ENCODE measurements at places on chromosomes 7 and 10.

GRCh38 chr10:132443605-132443982 is 46.6 kb downstream of the PWWP2B start:
- H3K27me3 ChIP-seq, result no peaks in the 10 kb centered on the region

DNA sequence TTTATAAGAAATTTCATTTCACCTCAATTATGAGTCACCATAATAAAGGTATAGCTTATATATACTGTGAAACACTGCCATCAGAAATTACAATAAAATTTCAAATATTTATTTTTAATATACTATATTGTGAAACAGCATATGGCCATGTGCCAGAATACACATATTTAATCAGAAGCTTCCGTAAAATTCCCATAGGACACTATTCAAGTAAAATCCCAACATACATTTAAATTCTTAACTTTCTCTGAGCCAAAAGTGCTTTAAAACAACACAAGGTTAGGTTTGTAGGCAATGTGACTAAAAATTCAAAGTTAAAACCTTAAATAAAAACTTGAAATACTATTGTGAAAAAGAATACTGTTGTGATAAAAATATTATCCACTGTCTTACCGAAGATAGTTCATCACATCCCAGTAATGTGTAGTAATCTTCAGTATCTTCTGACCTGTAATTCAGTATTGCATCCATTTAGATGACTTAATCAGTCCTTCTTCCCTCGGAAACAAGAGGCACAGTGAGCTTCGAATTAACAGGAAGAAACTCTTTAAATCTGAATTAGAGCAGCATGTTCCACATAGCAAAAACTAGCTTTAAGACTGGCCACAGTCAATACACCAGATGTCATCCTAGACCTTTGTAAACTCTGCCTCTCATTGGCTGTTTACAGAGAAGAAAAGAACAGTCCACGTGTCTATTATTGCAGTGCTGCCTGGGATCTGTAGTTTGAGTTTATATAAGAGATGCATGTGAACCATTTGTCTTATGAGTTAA is at the start of gene DNAJC12:
DNAJC12 (minus strand) TSS at position 648 of the 774 bp plus-strand sequence; CDS start at position 471, 177 bp downstream.
- no peak for DNase-seq
- H3K27ac ChIP-seq, result peak within 1 kb of the TSS; percentile 35
- H3K27me3 ChIP-seq, result no peaks in the 10 kb centered on the region
- no peaks in the 10 kb centered on the region for H3K36me3 ChIP-seq
- H3K4me1 ChIP-seq, result peaks cover 10% of the 10 kb centered on the region

GRCh38 chr10:75926763-75927162 is 495.3 kb downstream of the LRMDA start:
- H3K4me1 ChIP-seq, result no peaks in the 10 kb centered on the region
- no peak for DNase-seq
- no peak overlapping the region for H3K27ac ChIP-seq
- no peak overlapping the region for H3K4me3 ChIP-seq

DNA sequence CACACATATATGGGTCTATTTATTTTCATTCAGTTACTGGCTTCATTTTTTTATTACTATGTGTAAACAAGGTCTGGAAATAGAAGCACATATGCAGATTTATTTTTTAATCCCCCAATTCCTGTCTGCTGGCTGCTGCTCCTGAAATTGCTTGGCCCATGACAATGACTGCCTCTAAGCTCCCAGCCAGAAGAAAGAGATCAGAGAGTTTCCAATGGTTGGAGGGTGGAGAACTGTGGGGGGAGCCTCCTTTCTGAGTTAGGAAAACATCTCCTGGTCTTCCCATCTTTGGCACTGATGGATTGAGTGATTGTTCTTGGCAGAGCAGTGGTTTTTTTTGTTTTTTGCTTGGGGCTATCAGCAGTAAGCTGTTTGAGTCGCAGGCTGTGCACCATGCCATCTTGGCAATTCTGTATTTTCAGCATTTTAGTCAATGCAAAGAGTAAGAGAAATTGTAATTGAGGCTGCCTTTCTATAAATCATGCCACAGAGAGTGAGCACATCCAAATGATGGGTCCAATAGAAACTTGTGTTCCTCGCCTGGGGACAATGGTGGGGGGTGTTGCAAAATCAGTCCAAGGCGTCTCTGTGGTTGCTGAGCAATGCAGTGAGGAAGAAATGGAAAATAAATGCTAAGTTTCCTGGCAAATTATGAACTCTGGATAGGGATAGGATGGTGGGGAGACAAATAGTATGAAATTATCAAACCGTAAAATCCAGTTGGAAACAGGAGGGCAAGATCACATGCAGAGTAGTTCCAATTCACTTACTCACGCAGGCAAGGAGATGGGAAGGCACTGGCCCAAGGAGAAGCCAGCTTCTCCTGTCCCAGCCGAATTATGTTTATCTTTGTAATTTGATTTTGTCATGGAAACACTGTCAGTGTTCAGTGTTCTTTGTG is 382.4 kb downstream of the SORCS3 start:
- H3K4me3 ChIP-seq, result no peak overlapping the region
- no peaks in the 10 kb centered on the region for H3K27me3 ChIP-seq
- no peak for DNase-seq
- no peaks in the 10 kb centered on the region for H3K36me3 ChIP-seq

DNA sequence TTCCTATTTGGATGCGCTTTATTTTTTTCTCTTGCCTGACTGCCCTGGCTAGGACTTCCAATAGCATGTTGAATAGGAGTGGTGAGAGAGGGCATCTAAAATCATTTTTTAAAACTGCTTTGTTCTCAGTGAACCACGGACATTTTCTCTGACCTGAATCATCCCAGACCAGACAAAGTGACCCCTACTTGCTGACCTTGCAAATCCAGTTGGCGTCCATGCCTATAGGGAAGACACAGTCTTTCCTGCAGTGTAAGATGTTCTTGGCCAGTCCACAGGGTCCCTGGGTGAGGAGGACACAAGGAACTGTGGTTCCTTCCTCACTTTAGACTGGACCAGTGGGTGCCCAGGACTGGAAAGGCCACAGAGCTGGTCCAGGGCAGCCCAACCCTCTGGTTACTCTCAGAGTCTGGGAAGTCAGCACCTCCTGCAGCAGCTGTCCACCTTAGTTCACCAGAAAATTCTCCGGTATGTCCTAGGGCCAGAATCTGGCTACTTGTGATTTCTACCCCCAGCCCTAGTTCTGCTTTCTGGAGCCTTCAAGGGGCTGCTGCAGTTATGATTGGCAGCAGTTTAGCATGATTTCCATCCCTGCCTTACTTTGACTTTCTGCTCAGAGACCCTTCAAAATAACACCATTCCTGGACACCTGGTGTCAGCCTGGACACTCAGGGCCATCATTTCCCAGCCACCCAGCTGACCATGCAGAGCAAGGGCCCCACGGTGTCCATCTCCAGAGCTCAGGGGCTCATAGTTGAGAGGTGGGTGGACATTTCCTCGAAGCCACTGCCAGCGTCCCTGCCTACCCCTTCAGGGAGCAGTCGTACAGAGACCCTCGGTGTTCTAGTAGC is 19.3 kb downstream of the VIPR2 start:
- no peaks in the 10 kb centered on the region for H3K36me3 ChIP-seq
- no peak overlapping the region for H3K4me3 ChIP-seq
- peaks cover 6% of the 10 kb centered on the region for H3K27me3 ChIP-seq
- no peaks in the 10 kb centered on the region for H3K4me1 ChIP-seq
- DNase-seq, result no peak

- no peaks in the 10 kb centered on the region for H3K36me3 ChIP-seq
- H3K27ac ChIP-seq, result no peak overlapping the region
- H3K4me3 ChIP-seq, result no peak overlapping the region
- no peak for DNase-seq
Observed at GRCh38 chr10:117215079-117215478, 17.8 kb downstream of the KCNK18 start.

GRCh38 chr7:132672200-132672990 is 96.1 kb upstream of the PLXNA4 start:
- no peaks in the 10 kb centered on the region for H3K4me1 ChIP-seq
- no peaks in the 10 kb centered on the region for H3K27me3 ChIP-seq
- no peak for DNase-seq
- no peaks in the 10 kb centered on the region for H3K36me3 ChIP-seq
- H3K27ac ChIP-seq, result no peak overlapping the region

DNA sequence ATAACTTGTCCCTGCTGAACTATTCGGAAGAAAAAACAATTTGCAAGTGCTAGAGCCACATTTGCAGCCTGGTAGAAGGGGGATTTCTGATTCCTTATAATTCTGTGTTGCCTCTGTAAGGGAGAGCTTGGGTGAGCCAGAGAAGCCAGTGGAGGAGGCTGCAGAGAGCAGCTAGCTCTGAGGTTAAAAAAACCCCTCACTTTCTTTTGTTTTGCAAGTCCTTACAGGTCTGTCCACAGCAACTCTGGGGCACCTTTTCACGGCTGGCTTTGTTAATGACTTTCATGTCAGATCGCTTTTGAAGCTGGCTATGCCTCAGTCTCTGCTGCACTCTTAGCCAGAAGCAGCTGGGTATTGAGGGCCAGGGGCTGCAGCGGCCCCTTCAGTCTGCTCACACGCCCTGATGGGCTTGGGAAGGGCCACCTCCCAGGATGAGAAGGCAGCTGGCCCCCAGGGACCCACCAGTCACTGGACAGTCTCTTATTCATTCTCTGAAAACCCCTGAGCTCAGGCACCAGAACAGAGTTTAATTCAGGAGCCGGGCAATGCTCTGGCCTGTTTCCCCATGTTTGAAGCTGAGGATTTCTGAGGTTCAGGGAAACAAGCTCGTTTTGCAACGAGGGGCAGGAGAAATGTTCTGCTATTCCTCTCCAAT is 30.9 kb downstream of the TRIM8 start:
- peaks cover 28% of the 10 kb centered on the region for H3K4me1 ChIP-seq
- H3K36me3 ChIP-seq, result peaks cover 7% of the 10 kb centered on the region
- H3K27ac ChIP-seq, result no peak overlapping the region
- H3K27me3 ChIP-seq, result no peaks in the 10 kb centered on the region

DNA sequence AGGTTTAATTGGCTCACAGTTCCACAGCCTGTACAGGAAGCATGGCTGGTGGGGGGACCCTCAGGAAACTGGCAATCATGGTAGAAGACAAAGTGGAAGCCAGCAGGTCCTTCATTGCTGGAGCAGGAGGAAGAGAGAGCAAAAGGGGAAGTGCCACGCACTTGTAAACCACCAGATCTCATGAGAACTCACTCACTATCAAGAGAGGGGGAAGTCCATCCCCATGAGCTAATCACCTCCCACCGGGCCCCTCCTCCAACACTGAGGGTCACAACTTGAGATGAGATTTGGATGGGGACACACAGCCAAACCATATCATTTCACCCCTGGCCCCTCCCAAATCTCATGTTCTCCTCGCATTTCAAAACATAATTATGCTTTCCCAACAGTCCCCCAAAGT is 171.9 kb upstream of the CACNA2D1 start:
- no peaks in the 10 kb centered on the region for H3K27me3 ChIP-seq
- H3K36me3 ChIP-seq, result no peaks in the 10 kb centered on the region
- H3K4me1 ChIP-seq, result no peaks in the 10 kb centered on the region
- no peak overlapping the region for H3K4me3 ChIP-seq
- no peak overlapping the region for H3K27ac ChIP-seq
- no peak for DNase-seq

GRCh38 chr7:142645777-142646176 is 103.5 kb upstream of the PRSS1 start:
- H3K4me1 ChIP-seq, result peaks cover 1% of the 10 kb centered on the region
- no peaks in the 10 kb centered on the region for H3K36me3 ChIP-seq
- H3K4me3 ChIP-seq, result peak overlapping the region; percentile 37
- peaks cover 33% of the 10 kb centered on the region for H3K27me3 ChIP-seq
- no peak overlapping the region for H3K27ac ChIP-seq

- H3K4me1 ChIP-seq, result peaks cover 7% of the 10 kb centered on the region
- H3K27ac ChIP-seq, result no peak within 1 kb of the TSS
- no peak for DNase-seq
- peaks cover 59% of the 10 kb centered on the region for H3K27me3 ChIP-seq
- H3K36me3 ChIP-seq, result no peaks in the 10 kb centered on the region
- H3K4me3 ChIP-seq, result peak within 1 kb of the TSS; percentile 2
Observed at GRCh38 chr10:69801434-69802315, at the start of gene COL13A1. Gene COL13A1 (plus strand): TSS chr10:69801906. CDS start chr10:69802424, 518 bp downstream.

GRCh38 chr7:44565097-44565794 is 8.5 kb downstream of the DDX56 start:
- H3K4me3 ChIP-seq, result no peak overlapping the region
- DNase-seq, result peak; percentile 42
- H3K4me1 ChIP-seq, result peaks cover 8% of the 10 kb centered on the region
- peak overlapping the region; percentile 35 for H3K27ac ChIP-seq
- H3K36me3 ChIP-seq, result peaks cover 62% of the 10 kb centered on the region
- H3K27me3 ChIP-seq, result no peaks in the 10 kb centered on the region

DNA sequence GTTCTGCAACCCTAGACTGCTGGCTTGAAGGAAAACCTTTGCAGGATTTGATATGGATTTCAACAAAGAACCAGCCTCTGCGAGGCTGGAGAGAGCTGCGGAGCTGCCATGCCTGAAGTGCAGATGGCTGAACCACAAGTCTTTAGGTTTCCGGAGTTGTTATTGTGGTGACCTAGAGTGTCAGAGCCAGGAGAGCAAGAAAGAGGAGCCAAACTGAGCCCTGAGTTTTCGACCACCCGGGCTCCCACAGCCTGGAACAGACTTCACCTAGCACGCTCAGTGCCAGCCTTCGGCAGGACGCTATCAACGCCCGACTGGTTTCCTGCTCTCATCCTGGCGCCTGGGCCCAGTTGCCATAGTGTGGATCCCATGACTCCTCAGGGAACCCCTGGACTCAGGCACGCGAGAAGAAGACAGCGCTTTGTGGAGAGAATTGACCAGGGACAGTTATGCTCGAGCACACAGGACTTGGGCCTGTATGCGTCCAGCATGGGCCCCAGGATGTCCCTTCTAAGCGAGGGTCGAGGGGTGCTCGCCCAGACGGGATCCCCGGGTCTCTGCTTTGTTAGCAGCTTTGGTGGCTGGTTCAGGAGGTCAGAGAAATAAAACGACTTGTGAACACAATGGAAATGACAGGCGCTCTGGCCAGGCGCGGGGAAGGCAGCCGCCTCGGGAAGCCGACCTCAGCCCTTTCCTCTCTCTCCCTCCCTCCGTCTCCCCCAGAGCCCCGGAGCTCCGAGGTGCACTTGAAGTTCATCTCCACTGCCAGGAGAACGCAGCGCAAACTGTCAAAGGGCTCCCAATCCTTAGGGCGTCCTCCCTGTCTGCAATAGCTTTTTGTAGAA is 1.8 kb upstream of the GAD2 start:
- peaks cover 18% of the 10 kb centered on the region for H3K4me1 ChIP-seq
- no peak overlapping the region for H3K4me3 ChIP-seq
- no peaks in the 10 kb centered on the region for H3K36me3 ChIP-seq
- DNase-seq, result no peak

GRCh38 chr7:87567052-87567451 is 33.6 kb downstream of the ABCB1 start:
- peaks cover 2% of the 10 kb centered on the region for H3K4me1 ChIP-seq
- H3K4me3 ChIP-seq, result no peak overlapping the region
- no peaks in the 10 kb centered on the region for H3K27me3 ChIP-seq
- H3K27ac ChIP-seq, result no peak overlapping the region
- no peak for DNase-seq

- H3K4me1 ChIP-seq, result peaks cover 12% of the 10 kb centered on the region
- DNase-seq, result no peak
- H3K27ac ChIP-seq, result no peak overlapping the region
- H3K27me3 ChIP-seq, result no peaks in the 10 kb centered on the region
Observed at GRCh38 chr7:139744768-139745677, 32.8 kb downstream of the HIPK2 start.

DNA sequence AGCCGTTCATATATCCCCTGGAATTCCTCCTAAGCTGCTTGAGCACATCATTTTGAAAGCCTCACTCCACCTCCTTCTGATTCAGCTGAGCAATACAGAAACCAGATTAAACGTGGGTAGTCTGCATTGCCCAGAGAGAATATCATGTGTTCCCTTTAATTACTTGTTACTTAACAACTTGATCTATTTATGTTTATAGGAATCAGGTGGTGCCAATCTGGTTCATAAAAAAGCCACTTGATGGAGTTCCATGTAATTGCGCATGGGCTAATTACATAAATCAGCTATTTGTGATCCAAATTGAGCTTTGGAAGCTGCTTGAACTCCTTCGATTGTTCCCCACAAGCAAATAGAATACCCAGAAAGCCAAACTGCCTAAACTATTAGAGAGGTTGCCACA is 114.7 kb upstream of the ADCY1 start:
- no peaks in the 10 kb centered on the region for H3K4me1 ChIP-seq
- peaks cover 2% of the 10 kb centered on the region for H3K27me3 ChIP-seq
- H3K4me3 ChIP-seq, result no peak overlapping the region
- H3K36me3 ChIP-seq, result no peaks in the 10 kb centered on the region
- H3K27ac ChIP-seq, result no peak overlapping the region
